CD8-positive, alpha-beta memory T cell (primary cell): ENCODE measurements at places on chromosomes 5 and 9.
A peak's percentile ranks its signal among the peaks of the same experiment; 100 is the strongest.

- DNase-seq: no peak
Measured at GRCh38 chr9:78167356-78167755, 68.5 kb upstream of the CEP78 start.

- DNase-seq: no peak
Measured at GRCh38 chr9:135776893-135777622, 75.1 kb downstream of the KCNT1 start.

DNA sequence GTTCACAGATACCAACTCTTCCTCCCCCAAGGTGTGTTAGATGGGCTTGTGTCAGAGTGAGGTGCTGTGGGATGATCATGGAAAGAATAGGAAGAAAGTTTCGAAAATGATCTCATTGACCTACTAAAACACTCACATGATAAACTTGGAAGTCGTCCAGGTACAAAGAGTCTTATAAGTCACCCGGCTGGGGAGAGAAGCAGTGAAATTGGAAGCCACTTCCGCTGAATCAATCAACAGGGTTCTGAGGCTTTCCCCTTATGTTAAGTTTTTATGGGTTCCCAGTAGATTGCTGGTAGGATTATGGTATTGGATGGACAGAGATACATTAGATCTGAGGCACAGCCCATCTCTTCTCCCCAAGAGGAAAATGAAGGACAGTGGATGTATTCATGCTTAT is 218.8 kb upstream of the MSX2 start:
- DNase-seq: no peak

DNA sequence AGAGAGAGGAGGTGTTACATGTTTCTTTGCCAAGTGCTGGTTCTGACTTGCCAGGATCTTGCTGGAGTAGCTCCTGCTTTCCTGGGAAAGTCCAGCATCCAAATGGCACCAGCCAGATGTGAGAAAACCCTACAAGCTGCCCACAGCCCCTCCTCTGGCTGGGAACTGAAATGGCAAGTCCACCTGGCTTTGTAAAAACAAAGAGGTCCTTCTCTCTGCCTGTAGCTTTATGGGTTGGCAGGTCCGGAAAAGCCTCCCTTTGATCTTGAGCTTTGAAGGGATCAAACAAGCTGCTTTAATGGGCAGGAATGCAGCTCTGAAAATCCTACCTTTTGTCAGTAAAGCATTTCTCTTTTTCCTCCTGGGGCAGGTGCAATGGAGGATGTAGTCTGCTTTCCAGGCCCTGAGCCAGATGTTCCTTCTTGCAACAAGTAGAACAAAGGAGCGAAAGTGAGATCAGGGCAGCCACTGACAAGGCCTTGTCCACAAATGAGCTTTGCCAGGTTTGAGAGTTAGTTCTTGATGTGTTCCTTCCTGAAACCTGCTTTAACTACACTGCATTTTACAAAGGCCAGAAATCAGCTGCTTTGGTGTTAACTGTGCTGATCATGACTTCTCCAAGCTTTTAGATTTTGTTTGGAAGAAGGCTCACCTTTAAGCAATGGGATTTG is 456.7 kb downstream of the ZNF608 start:
- DNase-seq: no peak

DNA sequence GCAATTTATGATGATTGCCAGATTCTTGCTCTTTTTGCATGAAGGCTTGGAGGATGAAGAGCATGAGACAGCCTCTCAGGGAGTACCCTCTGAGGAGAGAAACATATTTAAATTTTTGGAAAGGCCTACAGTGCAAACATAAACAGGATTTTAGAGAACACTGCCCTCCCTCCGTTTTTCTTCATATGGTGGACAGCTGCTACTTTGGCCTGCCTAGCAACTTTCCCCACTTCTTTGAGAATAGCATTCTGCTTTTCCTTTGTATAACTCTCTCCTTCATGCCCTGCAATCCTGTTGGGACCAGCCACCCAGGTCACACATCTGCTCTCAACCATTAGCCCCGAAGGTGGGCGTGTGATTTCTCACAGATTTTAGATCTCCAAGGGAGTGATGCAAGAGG is 20.5 kb upstream of the TXN start:
- DNase-seq: no peak

DNA sequence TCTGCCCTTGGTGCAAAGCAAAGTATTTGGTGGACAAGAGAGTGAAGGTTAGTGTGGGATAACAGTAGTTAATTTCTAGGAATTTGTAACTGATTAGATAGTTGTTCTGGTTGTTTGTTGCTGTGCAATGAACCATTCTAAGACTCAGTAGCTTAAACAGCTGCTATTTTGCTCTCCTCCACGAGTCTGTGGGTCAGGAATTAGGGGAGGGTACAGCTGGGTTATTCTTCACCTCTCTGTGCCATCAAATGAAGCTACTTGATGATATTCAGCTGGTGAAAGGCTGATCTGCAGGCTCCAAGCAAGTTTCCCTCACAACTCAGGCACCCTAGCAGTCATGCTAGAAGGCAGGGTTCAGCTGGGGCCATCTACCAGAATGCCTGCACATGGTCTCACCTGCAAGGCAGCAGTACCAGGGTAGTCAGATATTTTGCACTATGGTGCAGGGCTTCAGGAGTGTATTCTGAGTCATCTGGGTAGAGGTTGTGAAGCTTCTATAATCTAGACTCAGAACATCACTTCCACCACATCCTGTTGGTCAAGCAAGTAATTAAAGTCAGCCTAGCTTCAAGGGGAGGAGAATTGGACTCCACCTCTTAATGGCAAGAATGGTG is 159.5 kb upstream of the SLC28A3 start:
- no peak for DNase-seq

DNA sequence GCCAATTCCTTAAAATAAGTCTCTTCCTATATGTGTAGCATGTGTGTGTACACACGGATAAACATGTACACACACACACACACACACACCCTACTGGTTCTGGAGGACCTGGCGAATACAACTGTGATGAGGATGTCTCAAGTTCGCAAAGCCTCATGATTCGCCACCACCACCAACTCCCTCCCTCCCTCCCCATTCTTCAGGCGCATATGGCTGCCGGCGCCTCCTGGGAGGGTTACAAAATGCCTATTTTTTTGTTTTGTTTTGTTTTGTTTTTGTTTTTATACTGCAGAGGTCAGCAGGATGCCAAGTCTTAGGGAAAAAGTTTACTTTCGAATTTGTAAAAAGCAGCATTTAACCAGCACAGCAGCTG is 88.0 kb downstream of the DAP start:
- no peak for DNase-seq

DNA sequence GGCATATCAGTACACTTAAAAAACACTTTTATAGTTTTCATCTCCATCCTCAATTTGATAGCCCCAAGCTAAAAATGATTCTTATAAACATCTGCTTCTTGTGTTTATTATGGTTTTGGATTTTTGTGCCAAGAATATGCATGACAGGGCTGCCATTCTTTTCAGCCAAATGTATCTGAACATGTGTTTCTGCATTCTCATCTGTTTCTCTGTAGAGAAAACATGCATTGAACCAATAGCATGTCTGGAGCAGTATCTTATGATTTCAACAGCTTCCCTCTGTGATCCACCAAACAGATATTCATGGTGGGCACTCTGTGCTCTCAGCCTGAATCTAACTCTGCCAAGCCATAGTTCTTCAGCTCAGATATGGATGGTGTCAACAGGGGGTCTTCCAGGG is 99.3 kb upstream of the ERCC6L2 start:
- no peak for DNase-seq

DNA sequence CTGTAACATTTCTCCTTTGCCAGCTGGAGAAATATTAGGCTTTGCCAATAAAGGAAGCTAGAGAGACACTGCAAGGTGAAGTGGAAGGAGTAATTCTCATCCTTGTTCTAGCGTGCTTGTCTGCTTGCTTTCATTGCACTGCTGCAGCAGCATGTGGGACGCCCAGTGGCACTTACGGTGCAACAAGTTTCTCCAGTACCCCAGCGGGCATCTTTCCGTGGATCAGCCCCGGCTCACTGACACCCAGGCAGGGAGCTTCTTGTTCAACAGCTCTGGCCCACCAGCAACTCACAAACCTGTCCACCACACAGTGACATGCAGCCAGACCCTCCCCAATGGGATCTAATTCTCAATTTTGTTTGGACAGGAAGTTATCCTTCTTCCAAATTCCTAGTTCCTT is 233.2 kb downstream of the GLIS3 start:
- DNase-seq: no peak

DNA sequence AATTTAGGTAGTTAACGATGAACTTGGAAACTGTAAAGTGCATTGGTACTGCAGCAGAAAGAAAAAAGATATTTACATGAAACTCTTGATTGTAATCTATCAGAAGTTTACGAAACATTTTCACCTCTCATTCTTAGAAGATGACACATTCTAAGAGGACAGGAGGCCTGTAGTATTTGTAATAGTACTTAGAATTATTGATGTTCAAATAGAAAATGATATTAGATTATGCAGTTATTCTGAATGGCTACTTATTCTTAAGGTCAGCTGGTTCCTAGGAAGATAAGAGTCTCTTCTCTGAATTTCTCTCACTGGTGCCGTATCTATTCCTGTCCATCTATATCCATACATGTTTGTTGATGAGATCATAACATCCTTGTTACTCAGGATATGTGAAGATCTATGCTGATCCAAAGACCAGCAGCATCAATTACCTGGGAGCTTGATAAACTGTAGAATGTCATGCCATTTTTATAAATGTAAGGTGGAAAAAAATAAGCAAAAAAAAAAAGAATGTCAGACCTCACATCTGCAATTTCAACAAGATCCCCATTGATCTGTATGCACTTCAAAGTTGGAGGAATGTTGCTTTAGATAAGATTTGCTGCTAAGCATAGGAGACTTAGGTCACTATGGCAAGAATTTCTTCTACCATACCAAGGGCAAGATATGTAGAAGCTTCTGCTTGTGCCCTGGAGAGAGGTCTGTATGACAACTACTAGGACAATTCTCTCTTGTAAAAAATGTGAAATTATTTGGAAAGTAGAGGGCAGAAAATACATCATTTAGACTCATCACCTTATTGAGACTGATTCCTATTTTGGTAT is 42.4 kb upstream of the RICTOR start:
- DNase-seq: no peak

GRCh38 chr9:89488131-89488530 is 9.8 kb downstream of the SEMA4D start:
- no peak for DNase-seq

DNA sequence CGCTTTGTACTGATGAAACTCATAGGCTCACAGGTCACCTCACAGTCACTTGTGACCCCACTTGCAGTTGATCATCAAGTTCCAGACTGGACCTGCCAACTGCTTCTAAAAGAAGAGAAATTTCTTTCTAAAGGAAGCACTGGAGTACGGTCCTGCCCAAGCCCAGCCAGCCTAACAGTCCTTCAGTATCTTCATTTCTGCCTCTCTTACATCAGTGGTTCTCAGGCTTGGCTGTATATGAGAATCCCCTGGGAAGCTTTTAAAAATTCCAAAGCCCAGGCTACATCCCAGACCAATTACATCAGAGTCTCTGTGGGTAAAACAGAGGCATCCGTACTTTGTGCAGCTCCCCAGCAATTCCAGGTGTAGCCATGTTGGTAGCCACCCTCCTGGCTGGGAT is 282.1 kb downstream of the NFIB start:
- DNase-seq: no peak

DNA sequence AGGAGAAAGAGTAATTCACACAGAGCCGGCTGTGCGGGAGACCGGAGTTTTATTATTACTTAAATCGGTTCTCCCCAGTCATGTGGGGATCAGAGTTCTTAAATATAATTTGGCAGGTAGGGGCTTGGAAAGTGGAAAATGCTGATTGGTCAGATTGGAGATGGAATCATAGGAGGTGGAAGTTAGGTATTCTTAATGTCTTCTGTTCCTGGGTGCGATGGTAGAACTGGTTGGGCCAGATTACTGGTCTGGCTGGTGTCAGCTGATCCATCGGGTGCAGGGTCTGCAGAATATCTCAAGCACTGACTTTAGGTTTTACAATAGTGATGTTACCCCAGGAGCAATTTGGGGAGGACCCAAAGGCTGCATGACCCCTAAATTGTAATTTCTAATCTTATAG is 4.6 kb upstream of the CERCAM start:
- no peak for DNase-seq

GRCh38 chr9:105245029-105245890 is 809 bp downstream of the SLC44A1 start:
- DNase-seq: peak; percentile 58

DNA sequence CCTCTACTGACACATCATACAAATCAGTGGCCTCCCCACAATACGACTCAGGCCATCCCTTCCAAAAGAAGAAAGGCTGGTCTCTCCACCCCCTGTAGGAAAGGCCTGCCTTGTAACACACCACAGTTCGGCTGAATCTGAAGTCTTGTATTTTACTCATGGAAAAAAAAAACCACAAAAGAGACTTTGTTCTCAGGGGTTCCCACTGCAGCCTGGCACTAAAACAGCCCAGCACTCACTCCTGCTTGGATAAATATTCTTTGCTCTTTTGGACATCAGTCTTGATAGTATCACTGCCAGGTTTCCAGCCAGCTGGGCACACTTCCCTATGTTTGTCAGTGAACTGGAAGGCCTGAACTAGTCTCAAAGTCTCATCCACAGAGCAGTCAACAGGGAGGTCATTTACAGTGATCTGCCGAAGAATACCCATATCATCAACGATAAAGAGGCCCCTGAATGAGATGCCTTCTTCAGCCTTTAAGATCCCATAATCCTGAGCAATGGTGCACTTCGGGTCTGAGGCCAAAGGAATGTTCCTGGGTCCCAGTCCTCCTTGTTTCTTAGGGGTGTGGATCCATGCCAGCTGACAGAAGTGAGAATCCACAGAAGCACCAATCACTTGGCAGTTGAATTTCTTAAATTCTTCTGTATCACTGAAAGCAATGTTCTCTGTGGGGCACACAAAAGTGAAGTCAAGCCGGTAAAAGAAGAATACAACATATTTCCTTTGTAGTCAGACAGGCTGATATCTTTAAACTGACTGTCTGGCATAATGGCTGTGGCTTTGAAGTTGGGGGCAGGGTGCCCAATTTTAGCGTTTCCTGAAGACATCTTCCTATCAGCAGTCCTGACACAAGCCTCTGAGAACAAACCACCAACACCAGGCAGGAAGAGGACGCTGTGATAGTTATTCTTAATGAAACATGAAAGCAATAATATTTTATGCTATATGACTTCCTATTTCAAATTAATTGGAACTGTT is 198.1 kb downstream of the LURAP1L start:
- DNase-seq: no peak

GRCh38 chr5:98742396-98743073 is 30.9 kb upstream of the RGMB start:
- DNase-seq: no peak

- DNase-seq: no peak
Measured at GRCh38 chr5:170430866-170431437, 41.8 kb upstream of the KCNMB1 start.

- DNase-seq: peak; percentile 91
Measured at GRCh38 chr5:181260720-181261319, at the start of gene TRIM52. TRIM52 (minus strand) TSS chr5:181261143; CDS start chr5:181260813, 330 bp downstream.

GRCh38 chr5:151051066-151051930 is 29.5 kb downstream of the TNIP1 start:
- DNase-seq: peak; percentile 49

GRCh38 chr5:20522905-20523482 is 535.0 kb upstream of the CDH18 start:
- DNase-seq: no peak

DNA sequence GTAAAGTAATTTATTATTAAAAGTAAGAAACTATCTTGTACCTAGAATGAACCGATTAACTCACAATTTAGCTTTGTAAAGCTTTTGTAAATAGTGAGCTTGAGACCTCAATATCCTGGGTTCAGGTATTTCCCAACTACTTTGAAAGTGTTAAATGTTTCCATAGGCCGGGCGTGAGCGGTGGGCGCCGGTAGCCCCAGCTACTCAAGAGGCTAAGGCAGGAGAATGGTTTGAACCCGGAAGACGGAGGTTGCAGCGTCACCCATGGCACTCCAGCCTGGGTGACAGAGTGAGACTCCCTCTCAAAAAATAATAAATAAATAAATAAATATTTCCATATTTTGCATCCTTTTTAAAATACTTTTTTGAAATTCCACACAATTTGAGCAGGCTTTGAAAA is 1.5 kb upstream of the ANKH start:
- no peak for DNase-seq
